ENCODE measurements at places on chromosomes 3 and 15. TPM values are rescaled to one million over a fixed set of nuclear protein-coding genes. Genes with fewer than 3 reads are reported as not detected.

Gene CHRM5
- total RNA-seq: 0.04 TPM

Gene SLC27A2
- total RNA-seq: 8.1 TPM

Gene PCLAF
- 34.7 TPM for total RNA-seq

Gene ARNT2
- 0.11 TPM for total RNA-seq

Gene MRPS25
- 46.0 TPM for total RNA-seq

Gene AMIGO3
- 1.8 TPM for total RNA-seq

Gene CCR9
- not detected for total RNA-seq

All from PC-3 (cell line).